ENCODE measurements at places on chromosomes 3 and 15.

- DNase-seq, result peak; percentile 34
Measured at GRCh38 chr15:38660738-38661137, 96.1 kb upstream of the RASGRP1 start.

DNA sequence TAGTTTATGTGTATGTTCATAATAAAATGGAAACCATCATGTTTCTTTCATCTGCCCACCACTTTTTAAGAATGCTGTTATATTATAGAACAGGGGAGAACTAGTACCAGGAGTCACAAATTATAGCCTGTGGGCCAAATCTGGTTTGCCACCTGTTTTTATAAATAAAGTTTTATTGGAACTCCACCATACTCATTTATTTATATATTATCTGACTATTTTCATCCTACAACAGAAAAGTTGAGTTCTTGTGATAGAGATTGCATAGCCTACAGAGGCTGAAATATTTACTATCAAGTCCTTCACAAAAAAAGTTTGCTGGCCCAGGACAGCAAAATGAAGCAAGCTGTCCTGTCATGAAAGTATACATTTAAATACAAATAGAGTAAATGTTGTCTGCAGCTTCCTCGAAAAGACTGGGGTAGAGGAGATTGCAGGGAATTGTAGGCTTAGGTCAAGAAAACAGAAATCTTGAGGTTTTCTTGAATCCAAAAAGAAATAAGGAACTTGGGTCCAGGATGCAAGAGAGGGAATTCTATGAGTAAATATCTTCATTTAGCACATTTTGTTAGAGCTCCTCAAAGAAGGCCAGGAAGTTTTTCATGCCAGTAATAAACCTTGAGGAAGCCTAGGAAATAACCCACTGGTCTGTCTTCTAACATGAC, 41.1 kb downstream of the FILIP1L start:
- DNase-seq, result no peak

DNA sequence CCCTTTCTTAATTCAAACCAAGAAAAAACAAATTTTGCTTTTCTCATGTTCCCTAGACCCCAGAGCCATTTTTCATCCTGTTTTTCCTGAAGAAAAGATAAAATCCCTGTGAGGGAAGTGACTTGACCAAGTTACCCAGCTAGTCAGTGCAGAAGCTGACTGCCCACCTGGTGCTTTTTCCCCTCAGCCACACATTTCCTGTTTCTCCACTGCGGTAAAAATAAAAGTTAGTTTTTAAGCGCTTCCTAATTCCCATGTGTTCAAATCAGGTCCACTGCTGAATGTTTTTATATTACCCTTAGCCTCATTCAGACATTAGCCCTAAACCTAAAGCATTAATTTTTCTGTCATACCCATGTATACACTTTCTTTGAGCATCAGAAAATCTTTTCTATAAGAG, 26.1 kb downstream of the PPP2R3A start:
- DNase-seq, result no peak

DNA sequence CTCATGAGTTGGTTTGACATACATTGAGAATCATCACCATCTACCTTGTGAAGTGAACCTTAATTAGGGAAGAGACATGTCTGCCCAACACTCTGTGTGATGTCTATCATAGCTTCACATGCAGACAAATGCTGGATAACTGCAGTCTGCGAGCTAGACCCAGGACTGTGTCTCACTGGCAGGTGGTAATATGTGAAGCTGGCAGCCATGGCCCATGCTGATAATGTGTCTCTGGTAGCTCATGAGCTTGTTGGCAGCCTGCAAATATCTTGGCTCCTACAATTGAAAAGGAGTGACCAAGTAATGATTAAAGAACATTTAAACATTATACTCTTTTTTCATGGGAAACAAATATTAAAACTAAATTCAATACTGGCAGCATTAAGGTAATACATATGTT, 234.8 kb downstream of the CHST2 start:
- DNase-seq, result no peak
